Putamen (tissue), 1 donor: ENCODE measurements at places on chromosomes 3 and 15.
A peak's percentile ranks its signal among the peaks of the same experiment; 100 is the strongest.

GRCh38 chr3:111373861-111374260, 168.1 kb upstream of the CD96 start:
- DNase-seq = no peak

DNA sequence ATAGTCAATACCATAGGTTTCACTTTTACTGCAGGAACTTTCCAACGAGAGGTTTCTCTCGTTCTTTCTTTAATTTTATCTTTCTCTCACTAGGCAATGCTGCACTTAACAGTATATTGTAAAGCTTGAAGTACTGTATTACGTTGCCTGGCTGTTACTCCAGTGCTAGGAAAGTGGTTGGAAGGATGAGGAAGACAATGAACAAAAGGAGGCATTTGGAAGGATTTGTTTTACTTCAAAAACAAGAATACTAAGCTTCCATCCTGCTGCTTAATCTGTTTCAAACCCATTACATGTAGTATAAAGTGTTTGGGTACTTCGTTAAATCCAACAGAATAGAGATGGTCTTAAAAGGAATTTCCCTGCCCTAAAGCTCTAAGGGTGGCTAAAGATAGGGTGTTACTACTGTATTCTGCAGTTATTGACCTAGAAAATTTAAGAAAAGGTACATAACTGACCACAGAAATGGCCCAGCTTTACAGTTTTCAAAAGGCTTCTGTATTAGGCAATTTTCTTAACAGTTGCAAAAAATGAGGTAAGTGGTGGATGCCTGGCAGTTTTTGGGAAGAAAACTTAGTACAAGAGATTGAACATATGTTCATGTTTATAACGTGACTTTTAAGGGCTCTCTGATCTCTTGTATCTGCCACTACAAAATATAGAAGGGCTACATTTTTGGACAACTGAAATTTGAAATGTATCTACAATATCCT, 785 bp upstream of the IFT57 start:
- no peak for DNase-seq

DNA sequence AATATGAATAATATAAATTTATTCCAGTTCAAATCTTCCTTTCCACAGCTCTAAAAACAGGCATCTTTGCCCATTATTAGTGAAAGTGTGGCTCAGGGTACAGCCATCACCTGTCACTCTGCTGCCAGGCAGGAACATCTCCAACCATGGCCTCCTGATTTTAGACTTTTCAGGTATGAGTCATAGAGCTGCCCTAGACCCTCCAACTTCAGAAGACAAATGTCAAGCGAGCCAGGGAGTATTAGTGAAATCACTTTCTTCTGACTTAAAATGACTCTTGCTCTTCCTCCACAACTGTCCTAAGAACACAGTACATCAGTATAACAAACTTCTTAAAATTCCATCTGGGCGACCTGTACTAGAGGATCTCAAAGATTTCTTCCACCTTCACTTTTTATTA, 78.1 kb upstream of the AKAP13 start:
- no peak for DNase-seq

DNA sequence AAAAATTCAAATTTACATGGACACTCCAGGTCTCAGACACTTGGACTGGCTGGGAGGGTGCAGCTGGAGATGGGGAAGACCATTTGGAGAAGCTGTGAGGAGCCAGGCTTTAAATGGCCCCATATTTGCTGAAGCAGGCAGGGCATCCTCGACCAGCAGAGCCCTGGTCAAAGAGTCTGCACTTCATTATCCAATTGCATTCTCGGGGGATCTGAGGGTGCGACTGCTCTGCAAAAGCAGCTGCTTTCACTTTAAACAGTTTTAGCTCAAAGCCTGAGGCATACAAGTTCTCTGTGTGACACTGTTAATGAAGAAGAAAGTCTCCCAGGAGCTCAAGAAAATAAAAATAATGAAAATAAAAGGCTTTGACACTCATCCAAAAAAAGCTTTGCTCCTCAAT, 98.0 kb upstream of the SLC25A36 start:
- no peak for DNase-seq

DNA sequence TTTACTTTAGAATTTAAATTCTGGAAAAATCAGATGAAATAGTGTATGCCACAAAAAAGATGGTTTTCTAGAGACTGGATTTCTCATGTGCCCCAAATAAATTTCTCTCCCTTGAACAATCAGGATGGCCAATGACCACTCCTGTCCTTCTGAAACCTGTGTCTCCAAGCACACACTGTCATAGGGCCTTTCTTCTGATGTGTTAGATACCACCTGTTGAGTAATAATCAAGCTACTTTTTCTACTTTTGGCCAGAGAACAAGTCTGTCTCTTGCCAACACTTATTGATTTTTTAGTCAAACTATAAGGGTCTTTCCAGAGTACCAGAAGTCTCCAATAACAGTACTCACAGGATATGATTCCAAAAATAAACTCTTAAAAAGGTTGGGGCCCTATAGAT, 16.1 kb upstream of the TFG start:
- DNase-seq = no peak

DNA sequence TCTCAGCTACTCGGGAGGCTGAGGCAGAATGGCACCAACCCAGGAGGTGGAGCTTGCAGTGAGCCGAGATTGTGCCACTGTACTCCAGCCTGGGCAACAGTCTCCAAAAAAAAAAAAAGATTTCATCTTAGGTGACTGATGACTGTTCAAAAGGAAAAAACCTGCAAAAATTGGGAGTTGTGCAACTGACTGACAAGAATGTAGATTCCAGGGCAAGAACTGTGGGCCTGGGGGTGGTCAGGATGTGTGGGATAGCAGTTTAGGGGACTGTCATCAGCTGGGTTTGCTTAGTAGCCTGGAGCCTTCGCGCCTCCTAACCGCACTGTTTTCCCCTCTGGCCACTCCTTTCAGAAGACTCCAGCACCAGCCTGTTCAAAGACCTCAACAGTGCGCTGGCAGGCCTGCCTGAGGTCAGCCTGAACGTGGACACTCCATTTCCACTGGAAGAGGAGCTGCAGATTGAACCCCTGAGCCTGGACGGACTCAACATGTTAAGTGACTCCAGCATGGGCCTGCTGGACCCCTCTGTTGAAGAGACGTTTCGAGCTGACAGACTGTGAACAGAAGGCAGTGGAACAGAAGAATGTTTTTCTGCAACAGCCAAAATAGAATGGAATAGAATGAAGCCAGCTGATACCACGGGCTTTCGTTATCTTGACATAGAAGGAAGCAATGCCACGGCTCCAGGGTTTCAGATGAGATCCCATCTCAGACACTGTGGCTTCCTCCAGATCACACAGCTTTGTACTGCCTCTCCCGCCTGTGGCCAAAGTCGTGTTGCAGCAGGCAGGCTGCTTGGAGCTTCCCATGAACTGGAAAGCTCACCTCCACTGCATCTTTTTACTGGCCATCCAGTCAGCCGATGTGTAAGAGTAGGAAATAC, 75.3 kb upstream of the BLM start:
- no peak for DNase-seq

DNA sequence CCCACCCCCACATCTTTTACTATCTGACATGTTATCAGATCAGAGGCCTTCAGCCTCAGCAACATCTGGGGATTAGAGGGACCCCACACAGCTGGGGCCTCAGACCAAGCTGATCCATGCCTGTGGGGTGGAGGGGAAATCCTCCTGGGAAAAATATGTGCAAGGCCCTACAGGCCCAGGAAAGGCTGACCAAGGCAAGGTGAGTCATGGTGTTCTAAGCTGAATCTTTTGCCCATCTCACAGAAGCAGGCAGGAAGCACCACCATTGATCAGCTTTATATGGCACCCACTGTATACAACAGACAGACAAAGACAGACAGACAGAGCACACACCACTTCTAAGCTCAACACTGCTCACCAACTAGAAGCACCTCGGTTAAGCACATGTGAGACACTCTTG, 12.4 kb upstream of the PARP6 start:
- DNase-seq = no peak

DNA sequence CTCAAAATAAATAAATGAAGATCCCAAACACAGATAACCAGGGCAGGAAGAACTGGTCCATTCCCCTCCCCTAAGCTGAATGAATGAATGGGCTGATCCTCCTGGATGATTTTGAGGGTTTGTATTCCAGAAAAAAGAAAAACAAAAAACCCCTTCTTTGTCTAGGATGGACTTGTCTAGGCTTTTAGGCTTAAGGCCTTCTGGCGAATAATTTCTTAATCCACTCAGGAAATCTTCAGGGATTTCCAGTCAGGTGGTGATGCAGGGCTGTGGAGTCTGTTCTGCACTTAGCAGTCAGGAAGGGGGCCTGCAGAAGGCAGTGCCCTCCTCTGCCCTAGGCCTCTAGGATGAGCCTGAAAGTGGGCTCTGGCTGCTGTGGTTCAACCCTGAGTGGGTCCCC, 52.1 kb downstream of the BDH1 start:
- no peak for DNase-seq

GRCh38 chr3:177145954-177146353, 51.3 kb downstream of the TBL1XR1 start:
- DNase-seq = no peak

GRCh38 chr3:178155521-178155920, 380.7 kb upstream of the KCNMB2 start:
- DNase-seq = no peak

- DNase-seq = no peak
Observed at GRCh38 chr3:47016934-47017435, 37.5 kb downstream of the NBEAL2 start.

GRCh38 chr3:112974178-112974517, 755 bp downstream of the CD200R1 start:
- DNase-seq = no peak

DNA sequence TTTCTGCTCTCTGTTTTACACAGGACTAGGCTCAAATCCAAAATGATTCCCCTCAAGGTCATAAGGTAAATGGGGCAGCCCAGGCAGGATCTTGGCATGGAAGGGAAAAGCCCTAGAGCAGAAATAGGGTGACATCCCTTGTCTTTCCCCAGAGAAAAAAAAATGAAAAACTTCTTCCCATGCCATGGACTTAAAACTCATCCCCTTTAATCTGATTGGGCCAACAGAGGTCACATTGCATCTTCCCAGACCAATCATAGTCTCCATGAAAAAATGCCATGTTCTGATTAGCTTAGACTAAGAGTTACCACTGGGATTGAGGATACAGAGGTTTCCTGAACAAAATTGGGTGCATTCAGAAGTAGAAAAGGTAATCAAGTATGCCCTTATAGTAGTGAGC, 241.3 kb upstream of the LRTM1 start:
- no peak for DNase-seq

GRCh38 chr3:6062261-6063187, 798.4 kb upstream of the GRM7 start:
- DNase-seq = no peak

DNA sequence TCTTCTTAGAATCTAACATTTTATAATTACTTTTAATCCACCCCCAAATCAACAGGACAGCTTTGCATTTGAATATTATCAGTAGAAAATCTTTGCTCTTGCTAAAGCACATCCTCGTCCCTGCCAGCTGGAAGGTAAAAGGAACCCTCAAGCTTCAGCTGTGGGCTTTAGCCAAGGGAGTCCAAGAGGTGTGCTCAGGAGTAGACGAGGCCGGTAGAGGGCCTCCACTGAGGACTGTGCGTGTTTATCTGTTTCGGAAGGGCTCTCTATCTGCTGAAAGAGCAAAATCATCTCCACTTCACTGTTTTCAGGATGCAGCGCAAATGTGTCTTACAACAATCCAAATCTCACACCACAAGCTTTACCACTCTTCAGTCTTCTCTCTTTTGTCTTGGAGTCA, 257.4 kb upstream of the IL12A start:
- DNase-seq = no peak

DNA sequence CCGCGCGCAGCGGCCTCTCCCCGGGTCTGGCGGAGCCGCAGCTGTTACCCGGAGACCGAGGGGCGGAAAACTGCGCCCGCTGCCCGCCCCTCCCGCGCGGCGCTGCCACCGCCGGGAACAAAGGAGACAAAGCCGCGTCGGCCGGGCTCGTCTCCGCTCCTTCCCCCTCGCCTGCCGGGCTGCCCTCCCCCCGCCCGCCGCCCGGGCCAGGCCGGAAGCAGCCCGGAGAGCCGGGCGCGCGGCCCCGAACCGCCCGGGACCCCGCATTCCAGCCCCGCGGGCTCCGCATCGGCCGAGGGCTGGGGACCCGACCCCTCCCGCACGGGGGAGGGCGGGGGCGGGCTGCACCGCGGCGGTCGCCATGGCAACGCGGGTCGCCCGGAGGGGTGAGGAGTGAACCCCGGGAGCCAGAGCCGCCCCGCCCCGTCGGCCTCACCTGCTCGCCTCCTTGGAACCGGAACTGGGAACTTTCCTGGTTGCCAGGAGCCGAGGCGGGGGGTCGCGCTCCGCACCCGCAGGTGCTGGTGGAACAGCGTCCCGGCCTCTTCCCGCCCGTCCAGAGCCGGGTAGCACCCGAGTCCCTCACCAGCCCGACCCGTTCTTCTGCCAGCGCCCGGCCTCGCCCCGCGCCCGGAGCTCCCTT, 448 bp downstream of the PLXNB1 start:
- peak; percentile 84 for DNase-seq

- no peak for DNase-seq
Observed at GRCh38 chr3:196428041-196428440, 4.2 kb downstream of the UBXN7 start.

DNA sequence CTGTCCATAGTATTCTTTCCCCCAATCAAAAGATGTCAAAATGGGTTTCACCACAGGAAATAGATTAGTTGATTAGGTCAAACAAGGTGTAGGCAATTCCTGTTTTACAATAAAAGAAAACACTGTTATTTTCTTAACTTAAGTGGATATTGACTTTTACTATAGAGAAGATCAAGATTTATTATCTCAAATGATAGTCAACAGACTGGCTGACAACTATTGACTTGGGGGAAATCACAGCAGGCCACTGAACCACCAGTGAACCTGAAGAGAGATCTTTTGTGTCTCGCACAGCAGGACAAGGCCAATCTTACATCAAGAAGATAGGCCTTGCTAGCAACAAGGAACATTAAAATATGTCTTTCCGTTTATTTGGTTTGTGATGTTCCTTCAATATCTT, 1187.6 kb downstream of the SI start:
- no peak for DNase-seq

GRCh38 chr3:101998256-101998926, 149.1 kb downstream of the NFKBIZ start:
- DNase-seq = no peak

- DNase-seq = peak; percentile 30
Observed at GRCh38 chr3:77303955-77304699, 264.2 kb downstream of the ROBO2 start.

GRCh38 chr15:101206176-101206591, 45.7 kb downstream of the CHSY1 start:
- no peak for DNase-seq

DNA sequence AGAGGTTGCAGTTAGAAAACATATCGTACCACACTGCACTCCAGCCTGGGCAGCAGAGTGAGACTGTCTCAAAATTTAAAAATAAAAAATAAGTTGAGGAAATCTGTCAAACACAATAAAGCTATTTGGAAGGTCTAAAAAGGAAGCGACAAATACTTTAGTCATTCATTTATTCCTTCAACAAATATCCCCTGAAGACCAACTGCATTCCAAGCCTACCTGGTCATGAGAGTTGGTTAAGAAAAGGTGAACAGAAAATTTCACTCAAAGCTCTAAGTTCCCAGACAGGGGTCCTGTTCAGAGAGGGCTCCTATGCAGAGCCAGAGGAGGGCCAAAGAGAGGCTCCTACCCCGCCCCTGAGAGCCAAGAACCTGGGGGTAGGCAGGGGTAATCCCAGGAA, 15.4 kb upstream of the PRKAR2A start:
- no peak for DNase-seq
